Dorsolateral prefrontal cortex (tissue), 122 donors: ENCODE measurements at places on chromosomes 13 and 19. TPM values are rescaled to one million over a fixed set of nuclear protein-coding genes. Genes with fewer than 3 reads are reported as not detected.
A peak's percentile ranks its signal among the peaks of the same experiment; 100 is the strongest.

PODNL1 gene
- 3.6 TPM for total RNA-seq

ZNF534 gene
- 5.6 TPM for total RNA-seq

EXOC3L2 gene
- total RNA-seq = not detected

RUBCNL gene
- 5.8 TPM for total RNA-seq

LHB gene
- not detected for total RNA-seq

GRCh38 chr19:49746206-49746958 is 16.7 kb downstream of the TSKS start:
- no peak for DNase-seq

GRCh38 chr13:48158290-48158689 is 63.4 kb upstream of the MED4 start:
- DNase-seq = no peak

DNA sequence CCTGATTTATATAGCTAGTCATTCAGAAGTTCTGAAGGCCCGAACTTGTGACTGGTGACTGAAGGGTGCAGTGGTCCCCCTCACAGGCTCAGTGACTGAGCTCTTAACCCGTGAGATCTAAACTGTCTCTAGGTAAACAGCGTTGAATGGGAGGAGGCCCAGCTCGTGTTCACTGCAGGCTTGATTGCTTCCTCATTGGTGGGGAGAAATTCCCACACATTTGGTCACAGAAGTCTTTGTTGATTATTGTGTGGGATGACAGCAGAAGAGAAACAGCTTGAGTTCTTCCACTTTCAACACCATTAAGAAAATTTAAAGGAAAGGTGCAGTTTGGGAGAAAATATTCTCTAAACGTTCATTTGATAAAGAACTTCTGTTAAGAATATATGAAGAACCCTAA is 1178.0 kb downstream of the UQCRFS1 start:
- DNase-seq = no peak

- no peak for DNase-seq
These were observed 4.4 kb upstream of the COMP start for GRCh38 chr19:18795540-18795939.

DNA sequence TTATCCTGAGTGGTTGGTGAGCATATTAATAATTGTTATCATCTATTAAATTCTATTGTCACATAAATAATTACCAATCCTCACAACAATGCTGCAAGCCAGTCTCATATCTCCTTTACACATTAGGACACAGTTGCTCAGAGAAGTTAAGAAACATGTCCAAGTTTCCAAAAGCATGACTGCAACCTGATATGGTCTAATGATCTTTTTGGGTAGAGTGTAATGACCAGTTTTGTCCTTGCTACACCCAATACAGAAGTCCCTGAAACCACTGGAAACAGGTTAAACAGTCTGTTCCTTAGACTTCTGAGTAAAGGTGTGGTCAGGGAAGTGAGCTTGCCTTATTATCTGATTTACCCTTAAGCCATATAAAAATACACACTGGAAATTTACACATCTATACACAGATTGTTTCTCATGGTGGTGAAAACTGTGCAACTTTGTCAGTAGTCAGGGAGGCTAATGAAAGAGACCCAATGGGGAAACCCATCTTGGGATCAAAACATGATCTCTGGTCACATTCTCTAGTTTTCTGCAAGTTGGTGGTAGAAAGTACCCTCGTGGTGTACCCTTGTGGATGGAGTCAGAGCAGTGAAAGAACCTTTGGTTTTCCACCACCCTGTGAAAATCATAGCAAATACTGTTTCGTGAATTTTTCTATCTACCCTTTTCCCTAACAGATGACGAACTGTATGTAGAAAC is 146.0 kb upstream of the KLF12 start:
- no peak for DNase-seq

DNA sequence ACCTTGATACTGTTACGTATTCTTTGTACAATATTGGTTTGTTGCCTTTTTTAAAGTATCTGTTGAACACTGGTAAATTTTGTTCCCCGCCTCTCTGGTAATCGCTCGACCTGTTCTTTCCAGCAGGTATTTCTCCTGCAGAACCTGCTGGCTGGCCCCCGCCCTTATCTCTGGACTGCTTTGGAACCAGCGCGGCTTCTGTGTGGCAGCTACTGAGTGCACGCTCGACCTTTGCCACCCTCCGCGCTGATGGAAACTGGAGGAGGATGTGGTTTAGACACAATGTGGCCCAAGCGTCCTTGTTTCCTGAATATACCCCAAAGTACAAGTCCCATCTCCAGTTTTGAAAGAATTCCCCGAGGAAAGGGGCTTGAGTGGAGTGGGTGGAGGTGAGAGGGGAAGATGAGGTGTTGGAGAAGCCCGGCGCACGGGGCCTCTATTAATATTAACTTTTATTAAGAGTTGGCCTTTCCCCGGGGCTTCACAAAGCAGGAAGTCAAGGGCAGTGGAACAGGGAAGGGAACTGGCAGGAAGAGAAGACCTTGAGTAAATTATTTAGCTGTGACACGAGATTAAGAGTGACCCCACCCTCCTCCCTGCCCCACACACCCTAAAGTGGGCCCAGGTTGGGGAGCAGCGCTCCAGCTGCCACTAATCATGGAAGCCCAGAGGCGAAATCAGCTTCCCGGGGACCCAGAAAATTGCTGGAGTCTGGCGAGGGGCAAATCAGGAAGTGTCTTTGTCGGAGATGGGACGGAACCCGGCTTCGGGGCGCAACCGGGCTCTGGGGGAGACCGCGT is 16.0 kb downstream of the CDX2 start:
- no peak for DNase-seq

DNA sequence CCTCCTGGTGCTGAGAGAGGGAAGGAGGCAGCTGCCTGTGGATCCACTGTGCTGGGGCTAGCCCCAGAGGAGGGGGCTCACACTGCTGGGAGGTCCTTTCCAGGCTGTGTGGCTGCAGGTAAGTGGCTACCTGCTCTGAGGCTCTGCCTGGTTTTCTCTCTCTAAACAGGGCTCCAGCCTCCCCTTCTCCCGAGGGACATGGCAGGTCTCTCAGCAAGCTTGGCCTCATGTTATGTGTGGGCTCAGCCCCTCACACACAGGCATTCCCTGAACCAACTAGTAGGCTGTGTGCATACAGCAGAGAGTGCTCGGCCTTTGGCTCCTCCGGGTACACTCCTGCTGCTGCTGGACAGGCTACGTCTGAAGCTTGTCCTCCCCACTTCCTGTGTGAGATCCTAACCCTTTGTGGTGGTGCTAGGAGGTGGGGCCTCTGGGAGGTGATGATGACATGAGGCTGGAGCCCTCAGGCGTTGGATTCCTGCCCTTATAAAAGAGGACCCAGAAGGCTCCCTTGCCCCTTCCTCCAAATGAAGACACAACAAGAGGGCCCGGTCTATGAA is 4.2 kb downstream of the ZNF835 start:
- DNase-seq = no peak

DNA sequence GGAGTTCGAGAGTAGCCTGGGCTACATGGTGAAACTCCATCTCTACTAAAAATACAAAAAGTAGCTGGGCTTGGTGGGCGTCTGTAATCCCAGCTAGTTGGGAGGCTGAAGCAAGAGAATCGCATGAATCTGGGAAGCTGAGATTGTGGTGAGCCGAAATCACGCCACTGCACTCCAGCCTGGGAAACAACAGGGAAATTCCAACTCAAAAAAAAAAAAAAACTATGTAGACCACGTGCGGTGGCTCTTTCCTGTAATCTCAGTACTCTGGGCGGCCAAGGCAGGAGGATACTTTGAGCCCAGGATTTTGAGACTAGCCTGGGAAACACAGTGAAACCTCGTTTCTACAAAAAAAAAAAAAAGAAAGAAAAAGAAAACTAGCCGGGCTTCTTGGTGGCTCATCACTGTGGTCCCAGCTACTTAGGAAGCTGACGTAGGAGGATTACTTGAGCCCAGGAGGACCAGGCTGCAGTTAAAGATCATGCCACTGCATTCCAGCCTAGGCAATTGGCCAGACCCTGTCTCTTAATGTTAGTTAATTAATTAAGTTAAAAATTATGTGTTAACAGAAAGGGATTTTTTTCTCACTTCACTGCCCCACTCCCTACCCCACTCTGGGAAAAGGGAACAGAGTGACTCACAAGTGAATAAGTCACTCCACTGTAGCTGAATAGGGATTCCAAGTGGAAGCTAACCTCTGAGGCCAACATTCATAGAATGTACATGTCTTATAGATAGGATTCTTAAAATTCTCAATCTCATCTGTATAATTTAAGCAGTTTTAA is 2.2 kb downstream of the ZNF83 start:
- DNase-seq = no peak

DNA sequence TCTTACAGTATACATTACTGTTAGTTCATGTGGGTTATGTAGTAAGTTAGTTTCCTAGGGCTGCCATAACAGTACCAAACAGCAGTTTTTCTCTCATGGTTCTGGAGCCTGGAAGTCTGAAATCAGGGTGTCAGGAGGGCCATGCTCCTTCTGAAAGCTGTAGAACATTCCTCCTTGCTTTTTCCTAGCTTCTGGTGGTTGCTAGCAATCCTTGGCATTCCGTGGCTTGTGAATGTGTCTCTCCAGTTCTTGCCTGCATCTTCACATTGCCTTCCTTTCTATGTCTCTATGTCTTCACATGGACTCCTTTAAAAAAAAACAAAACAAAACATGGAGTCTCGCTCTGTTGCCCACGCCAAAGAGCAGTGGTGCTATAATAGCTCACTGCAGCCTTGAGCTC is 95.4 kb downstream of the WDFY2 start:
- no peak for DNase-seq

- DNase-seq = no peak
These were observed 16.2 kb downstream of the RB1 start for GRCh38 chr13:48319531-48320398.

DNA sequence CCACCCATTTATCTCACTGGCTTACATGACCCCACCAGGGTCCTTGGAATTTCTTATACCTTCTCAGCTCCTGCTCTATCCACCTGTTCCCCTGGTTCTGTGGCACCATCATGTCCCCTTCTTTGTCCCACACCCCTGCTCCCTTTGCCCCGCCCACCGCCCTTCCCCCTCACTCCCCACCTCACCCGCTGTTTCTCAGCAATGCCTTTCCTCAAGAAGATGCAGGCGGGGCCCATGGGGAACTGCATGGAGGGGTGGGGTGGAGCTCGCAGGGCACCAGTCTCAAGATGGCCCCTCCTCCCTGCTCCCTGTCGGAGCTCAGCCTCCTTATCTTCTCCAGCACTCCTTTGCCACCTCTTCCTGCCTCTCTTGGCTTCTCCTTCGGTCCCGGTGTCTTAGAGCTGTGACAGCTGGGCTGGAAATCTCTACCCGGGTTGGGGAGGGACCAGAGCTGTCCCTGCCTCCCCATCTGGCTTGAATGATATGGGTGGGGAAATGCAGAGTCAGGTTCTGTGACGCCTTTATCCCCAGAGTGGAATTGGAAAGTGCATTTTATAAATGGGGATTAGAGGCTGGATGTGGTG is at the start of gene CABP5:
CABP5 (minus strand) TSS at position 405 of the 584 bp plus-strand sequence; CDS start at position 248, 157 bp downstream.
- DNase-seq = no peak

- DNase-seq = no peak
These were observed 70.1 kb downstream of the GGACT start for GRCh38 chr13:100518394-100519062.

DNA sequence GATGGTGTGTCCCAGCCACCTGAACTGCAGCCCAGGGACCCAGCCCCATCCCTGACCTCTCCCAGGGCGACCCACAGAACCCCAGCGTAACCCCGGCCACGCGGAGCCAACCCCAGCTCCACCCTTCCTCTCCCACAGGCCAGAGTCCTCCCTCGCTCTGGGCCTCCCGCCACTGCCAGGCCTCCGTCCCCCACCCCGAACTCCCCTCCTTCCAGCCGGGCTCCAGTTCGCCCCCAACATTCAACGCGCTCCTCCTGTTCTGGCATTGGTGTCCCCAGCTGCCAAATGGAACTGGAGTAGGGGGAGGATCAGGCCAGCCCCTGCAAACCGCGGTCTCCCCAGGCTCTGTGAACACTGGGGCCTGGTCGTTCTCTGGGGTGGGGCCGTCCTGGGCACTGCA is 7.4 kb downstream of the LINGO3 start:
- DNase-seq = no peak

GRCh38 chr19:55041244-55041626 is 3.2 kb upstream of the GP6 start:
- no peak for DNase-seq

GRCh38 chr19:345320-345879 is 804 bp upstream of the MIER2 start:
- DNase-seq = no peak

GRCh38 chr19:512547-513365 is 5.5 kb downstream of the TPGS1 start:
- DNase-seq = no peak

DNA sequence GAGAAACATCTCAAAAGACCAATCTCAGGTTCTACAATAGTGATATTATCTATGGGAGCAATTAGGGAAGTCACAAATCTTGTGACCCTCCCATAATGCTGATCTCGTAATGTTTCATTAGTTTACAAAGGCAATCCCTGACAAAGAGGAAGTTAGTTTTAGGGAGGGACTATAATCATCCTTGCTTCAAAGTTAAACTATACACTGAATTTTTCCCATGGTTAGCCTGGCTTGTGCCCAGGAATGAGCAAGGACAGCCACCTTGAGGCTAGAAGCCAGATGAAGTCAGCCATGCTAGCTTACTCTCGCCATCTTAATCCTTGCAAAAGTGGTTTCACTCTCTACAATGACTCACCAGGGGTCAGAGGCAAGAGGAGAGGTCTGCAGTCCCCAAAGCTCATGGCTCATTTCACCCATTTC is 5.4 kb downstream of the CEACAM3 start:
- DNase-seq = no peak

DNA sequence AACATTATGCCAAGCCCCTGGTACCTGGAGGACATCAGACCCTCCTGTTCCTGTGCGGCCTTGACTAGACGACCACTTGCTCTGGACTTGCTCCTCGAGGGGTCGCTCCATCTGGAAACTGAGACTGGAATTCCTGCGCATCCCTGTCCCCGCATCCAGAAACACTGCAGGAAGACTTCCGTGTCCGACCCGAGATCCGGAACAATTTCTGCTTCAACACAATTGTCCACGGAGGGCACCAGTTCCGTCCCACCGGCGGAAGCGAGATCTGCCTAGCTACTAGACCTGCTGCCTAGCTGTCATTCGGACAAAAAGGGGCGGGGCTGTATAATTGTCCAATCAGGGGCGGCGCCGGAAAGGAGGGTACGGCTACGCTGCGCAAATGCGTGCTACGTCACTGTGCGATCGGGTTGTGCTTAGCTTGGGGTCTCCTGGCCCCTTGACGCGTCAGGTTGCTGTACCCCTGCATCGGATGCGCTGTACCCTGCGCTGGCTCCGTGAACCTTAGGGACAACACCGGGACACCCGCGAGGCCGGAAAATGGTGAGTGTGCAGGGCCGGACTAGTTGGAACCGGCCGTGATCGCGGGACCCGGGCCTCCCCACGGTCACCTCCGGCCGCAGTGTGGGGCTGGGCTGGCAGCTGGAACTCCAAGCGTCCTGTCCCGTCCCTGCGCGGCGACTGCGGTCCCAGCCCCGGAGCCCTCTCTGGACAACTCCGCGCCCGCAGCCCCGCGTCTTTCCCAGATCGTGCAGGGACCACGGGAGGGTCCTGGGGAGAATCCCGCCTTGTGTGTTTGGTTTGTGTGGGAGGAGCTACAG is at the start of the genes ZNF490 and ZNF791:
ZNF490 (minus strand) TSS at position 274 of the 821 bp plus-strand sequence; CDS start at position 141, 133 bp downstream.
ZNF791 (plus strand) TSS at position 381 of the 821 bp plus-strand sequence; CDS start at position 541, 160 bp downstream.
- peak; percentile 97 for DNase-seq

GRCh38 chr19:50206191-50206590 is 2.8 kb downstream of the MYH14 start:
- DNase-seq = no peak
